MCF 10A (cell line): ENCODE measurements at places on chromosomes 4 and X.

GRCh38 chr4:76781698-76782595 lies 116.0 kb downstream of the SOWAHB start:
- peak; percentile 98 for DNase-seq
- H3K36me3 ChIP-seq, result peaks cover 22% of the 10 kb centered on the region
- peaks cover 28% of the 10 kb centered on the region for H3K4me1 ChIP-seq
- H3K27ac ChIP-seq, result peak overlapping the region; percentile 99

GRCh38 chr4:71460371-71460770 lies 121.6 kb downstream of the SLC4A4 start:
- H3K27ac ChIP-seq, result no peak overlapping the region
- no peaks in the 10 kb centered on the region for H3K36me3 ChIP-seq
- no peak for DNase-seq
- H3K4me1 ChIP-seq, result no peaks in the 10 kb centered on the region

GRCh38 chr4:52873861-52874343 lies 11.8 kb downstream of the RASL11B start:
- H3K4me3 ChIP-seq, result no peak overlapping the region
- DNase-seq, result no peak
- H3K4me1 ChIP-seq, result no peaks in the 10 kb centered on the region
- H3K27me3 ChIP-seq, result no peaks in the 10 kb centered on the region
- H3K27ac ChIP-seq, result no peak overlapping the region

GRCh38 chr4:81722290-81722851 lies 250.7 kb upstream of the RASGEF1B start:
- no peak overlapping the region for H3K27ac ChIP-seq
- H3K36me3 ChIP-seq, result no peaks in the 10 kb centered on the region
- DNase-seq, result no peak
- peaks cover 8% of the 10 kb centered on the region for H3K4me1 ChIP-seq
- no peak overlapping the region for H3K4me3 ChIP-seq

DNA sequence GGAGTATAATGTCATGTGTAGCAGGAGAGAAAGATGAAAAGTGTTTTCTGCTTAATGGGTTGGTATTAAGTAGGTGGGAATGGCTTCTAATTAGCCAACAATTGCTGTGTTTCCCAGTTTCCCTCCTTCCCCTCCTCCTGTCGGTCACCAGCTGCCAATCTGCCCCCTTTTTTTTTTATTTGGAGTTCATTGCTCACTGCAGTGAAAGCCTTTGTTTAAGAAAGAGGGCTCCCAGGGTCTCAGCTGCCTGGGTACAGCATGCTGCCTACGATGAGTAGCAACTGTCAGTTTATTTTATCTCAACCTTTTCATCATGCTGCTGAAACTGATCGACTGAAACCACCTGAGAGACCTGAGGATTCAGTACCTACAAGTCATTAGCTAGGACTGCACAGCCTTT lies 149.0 kb downstream of the POU4F2 start:
- no peak overlapping the region for H3K27ac ChIP-seq
- no peaks in the 10 kb centered on the region for H3K36me3 ChIP-seq
- H3K4me1 ChIP-seq, result no peaks in the 10 kb centered on the region
- DNase-seq, result no peak
- H3K27me3 ChIP-seq, result peaks cover 31% of the 10 kb centered on the region

DNA sequence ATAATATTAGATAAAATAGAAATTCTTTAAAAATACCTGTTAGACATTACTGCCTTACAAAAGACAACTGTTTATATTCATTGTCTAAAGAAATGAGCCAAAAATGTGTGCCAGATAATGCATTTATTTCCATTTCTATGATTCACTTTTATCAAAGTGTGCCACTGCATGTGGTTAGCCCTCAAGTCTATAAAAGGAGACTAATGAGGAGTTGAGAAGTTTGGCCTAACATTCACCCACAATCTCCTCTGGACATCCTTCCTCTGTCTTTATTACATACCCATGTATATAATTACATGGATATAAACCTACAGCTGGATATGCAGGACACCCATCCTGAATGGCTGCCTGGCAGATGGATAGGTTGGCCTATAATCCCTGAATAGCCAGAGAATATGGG lies 42.6 kb upstream of the PDE5A start:
- no peak overlapping the region for H3K27ac ChIP-seq
- no peak for DNase-seq
- no peak overlapping the region for H3K4me3 ChIP-seq
- no peaks in the 10 kb centered on the region for H3K36me3 ChIP-seq
- no peaks in the 10 kb centered on the region for H3K27me3 ChIP-seq

- no peaks in the 10 kb centered on the region for H3K36me3 ChIP-seq
- DNase-seq, result no peak
- H3K4me3 ChIP-seq, result peak overlapping the region; percentile 60
- peak overlapping the region; percentile 92 for H3K27ac ChIP-seq
- H3K27me3 ChIP-seq, result no peaks in the 10 kb centered on the region
These were observed 23.2 kb upstream of the RASL11B start for GRCh38 chr4:52838729-52839586.

DNA sequence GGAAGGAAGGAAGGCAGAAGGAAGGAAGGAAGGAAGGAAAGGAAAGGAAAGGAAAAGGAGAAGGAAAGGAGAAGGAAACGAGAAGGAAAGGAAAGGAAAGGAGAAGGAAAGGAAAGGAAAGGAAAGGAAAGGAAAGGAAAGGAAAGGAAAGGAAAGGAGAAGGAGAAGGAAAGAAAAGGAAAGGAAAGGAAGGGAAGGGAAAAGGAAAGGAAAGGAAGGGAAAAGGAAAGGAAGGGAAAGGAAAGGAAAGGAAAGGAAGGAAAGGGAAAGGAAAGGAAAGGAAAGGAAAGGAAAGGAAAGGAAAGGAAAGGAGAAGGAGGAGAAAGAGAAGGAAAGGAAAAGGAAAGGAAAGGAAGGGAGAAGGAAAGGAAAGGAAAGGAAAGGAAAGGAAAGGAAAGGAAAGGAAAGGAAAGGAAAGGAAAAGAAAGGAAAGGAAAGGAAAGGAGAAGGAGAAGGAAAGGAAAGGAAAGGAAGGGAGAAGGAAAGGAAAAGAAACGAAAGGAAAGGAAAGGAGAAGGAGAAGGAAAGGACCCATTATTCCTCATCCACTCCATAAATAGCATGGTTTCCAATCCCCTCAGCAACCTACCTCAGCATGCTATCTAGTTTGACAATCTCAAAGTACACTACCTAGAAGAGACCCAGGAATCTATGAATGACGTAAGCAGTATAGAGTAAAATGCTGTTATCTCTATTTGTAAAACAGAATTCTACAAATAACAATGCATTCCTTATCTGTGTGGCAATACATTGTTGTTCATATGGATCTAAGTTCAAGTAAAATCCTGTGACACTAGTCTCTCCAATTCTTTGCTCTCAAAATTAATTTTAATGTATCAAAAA lies 209.7 kb downstream of the LRBA start:
- no peaks in the 10 kb centered on the region for H3K4me1 ChIP-seq
- no peak overlapping the region for H3K27ac ChIP-seq
- H3K36me3 ChIP-seq, result peaks cover 19% of the 10 kb centered on the region
- no peak overlapping the region for H3K4me3 ChIP-seq

GRCh38 chr4:140109737-140110136 lies 44.2 kb downstream of the MAML3 start:
- H3K4me3 ChIP-seq, result no peak overlapping the region
- no peaks in the 10 kb centered on the region for H3K36me3 ChIP-seq
- DNase-seq, result no peak
- H3K27me3 ChIP-seq, result no peaks in the 10 kb centered on the region

GRCh38 chrX:30283456-30284200 lies 25.6 kb downstream of the NR0B1 start:
- H3K36me3 ChIP-seq, result no peaks in the 10 kb centered on the region
- peak overlapping the region; percentile 92 for H3K27ac ChIP-seq
- DNase-seq, result peak; percentile 90
- H3K4me1 ChIP-seq, result peaks cover 12% of the 10 kb centered on the region
- no peaks in the 10 kb centered on the region for H3K27me3 ChIP-seq

GRCh38 chrX:142671036-142671435 lies 354.7 kb upstream of the SPANXN4 start:
- DNase-seq, result no peak
- no peak overlapping the region for H3K4me3 ChIP-seq
- no peaks in the 10 kb centered on the region for H3K27me3 ChIP-seq

- DNase-seq, result peak; percentile 73
- no peaks in the 10 kb centered on the region for H3K27me3 ChIP-seq
- H3K36me3 ChIP-seq, result no peaks in the 10 kb centered on the region
- H3K4me1 ChIP-seq, result peaks cover 8% of the 10 kb centered on the region
These were observed 412.1 kb downstream of the ADAM29 start for GRCh38 chr4:175330236-175330635.

DNA sequence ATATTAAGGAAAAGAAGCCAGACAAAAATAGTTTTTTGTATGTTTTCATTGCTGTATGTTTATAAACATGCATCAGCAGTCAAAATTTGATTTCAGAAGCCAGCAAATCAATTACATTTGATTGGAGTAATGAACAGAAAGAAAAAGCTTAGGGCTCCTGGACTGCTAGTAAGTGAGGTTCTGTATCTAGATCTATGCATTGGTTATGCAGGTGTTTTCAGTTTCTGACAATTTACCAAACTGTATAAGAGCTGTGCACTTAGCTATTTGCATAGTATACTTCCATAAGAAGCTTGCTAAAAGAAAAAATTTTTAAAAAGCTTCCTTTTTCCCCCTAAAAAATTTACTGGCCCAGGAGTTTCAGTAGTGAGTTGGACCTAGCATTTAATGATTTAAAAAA lies 881.6 kb downstream of the PCDH7 start:
- no peaks in the 10 kb centered on the region for H3K36me3 ChIP-seq
- no peak overlapping the region for H3K4me3 ChIP-seq
- no peaks in the 10 kb centered on the region for H3K4me1 ChIP-seq
- no peaks in the 10 kb centered on the region for H3K27me3 ChIP-seq
- no peak overlapping the region for H3K27ac ChIP-seq
- DNase-seq, result no peak
